ENCODE measurements at places on chromosomes 7 and 10. TPM values are rescaled to one million over a fixed set of nuclear protein-coding genes. Genes with fewer than 3 reads are reported as not detected.

The RAB11FIP2 gene
- 35.5 TPM for total RNA-seq

The ADCYAP1R1 gene
- total RNA-seq, result not detected

The SLC29A4 gene
- 0.90 TPM for total RNA-seq

The DENND2A gene
- 10.8 TPM for total RNA-seq

The GDF2 gene
- not detected for total RNA-seq

The PTN gene
- total RNA-seq, result 12.8 TPM

The VAX1 gene
- not detected for total RNA-seq

The PLCE1 gene
- 4.2 TPM for total RNA-seq

The DLD gene
- total RNA-seq, result 85.7 TPM

The CCDC6 gene
- 44.1 TPM for total RNA-seq

The PGAM1 gene
- total RNA-seq, result 107 TPM

The SEMA3A gene
- total RNA-seq, result 118 TPM

The FAS gene
- 61.9 TPM for total RNA-seq

The RSPH10B gene
- total RNA-seq, result 0.63 TPM

The SRI gene
- total RNA-seq, result 21.7 TPM

The STEAP2 gene
- 28.4 TPM for total RNA-seq

The C10orf53 gene
- total RNA-seq, result not detected

The NAT16 gene
- total RNA-seq, result not detected
